Activated CD4-positive, CD25-positive, alpha-beta regulatory T cell (primary cell): ENCODE measurements at places on chromosomes 2 and 18.
A peak's percentile ranks its signal among the peaks of the same experiment; 100 is the strongest.

GRCh38 chr2:158487419-158487818 lies 30.7 kb downstream of the PKP4 start:
- no peak for DNase-seq

DNA sequence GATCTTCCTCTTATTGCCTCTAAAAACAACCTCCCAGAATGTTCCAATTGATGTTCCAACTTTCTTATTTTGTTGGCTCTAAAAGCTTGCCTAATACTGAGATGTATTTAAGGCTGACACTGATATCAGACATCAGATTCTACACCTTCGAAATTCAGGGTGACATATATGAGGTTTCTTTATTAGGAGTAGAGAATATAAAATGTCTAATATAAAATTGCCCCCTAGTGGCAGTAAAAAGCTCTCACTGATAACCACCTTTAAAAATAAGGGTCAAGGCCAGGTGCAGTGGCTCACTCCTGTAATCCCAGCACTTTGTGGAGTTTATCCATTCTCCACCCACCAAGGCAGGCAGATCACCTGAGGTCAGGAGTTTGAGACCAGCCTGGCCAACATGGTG lies 789.7 kb upstream of the SLC39A10 start:
- no peak for DNase-seq

DNA sequence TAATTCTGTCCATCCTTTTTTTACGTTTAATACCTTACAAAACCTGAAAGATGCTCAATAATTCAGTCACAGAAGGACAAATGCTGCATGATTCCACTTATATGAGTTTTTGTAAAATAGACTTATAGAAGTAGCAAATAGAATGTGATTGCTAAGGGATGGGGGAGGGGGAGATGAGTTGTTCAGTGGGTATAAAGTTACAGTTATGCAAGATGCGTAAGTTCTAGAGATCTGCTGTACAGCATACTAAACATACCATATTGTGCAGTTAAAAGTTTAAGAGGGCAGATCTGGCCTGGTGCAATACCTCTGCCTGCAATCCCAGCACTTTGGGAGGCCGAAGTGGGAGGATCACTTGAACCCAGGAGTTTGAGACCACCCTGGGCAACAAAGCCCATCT lies 78.8 kb downstream of the TET3 start:
- no peak for DNase-seq

DNA sequence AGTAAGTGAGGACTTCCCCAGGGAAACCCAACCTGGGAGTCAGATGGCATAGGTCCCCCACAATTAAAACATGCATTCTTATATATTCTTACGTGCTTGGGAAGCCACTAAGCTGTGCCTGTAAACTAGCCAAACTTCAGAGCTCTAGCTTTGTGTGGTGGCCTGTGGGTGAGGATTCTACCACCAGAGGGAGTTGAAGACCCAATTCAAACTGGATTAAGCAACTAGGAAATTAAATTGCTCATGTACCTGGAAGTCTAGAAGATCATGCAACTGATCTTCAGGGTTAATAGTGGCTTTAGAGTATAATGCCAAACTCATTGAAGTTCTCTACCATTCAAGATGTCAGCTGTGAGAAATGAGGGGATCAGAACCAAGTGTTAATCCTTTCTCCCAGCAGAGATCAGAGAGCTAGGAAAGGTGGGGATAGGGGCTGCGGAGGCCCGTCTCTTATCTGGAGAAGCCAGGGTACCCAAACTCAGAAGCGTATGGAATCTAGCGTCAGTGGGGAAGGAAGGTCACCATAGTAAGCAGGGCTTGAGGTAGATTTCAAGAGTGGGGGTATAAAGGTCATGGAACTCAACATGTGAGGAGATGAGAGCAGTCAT lies 53.2 kb upstream of the CCDC85A start:
- no peak for DNase-seq

DNA sequence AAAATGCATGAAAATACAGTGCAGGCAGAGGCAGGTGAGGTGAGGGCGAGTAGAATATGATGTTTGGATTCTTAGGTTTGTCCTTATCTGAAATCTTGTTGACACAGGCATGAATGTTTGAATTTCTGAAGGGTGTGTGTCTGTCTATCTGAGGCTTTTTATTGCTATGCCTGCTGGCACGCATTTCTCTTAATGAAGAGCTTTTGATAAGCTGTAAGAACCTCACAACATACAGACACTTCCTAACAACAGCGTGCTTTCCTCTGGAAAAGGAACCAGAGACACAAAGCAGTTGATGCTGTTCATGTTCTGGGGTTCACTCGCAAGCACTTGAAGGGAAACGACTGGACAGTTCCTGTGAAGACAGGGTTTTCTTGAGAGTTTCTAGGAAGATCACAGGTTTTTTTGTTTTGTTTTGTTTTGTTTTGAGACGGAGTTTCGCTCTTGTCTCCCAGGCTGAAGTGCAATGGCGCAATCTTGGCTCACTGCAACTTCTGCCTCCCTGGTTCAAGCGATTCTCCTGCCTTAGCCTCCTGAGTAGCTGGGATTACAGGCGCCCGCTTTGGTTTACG lies 33.3 kb upstream of the CABLES1 start:
- DNase-seq = no peak

- DNase-seq = peak; percentile 24
Measured at GRCh38 chr2:19868701-19869580, 32.8 kb downstream of the TTC32 start.

- DNase-seq = no peak
Measured at GRCh38 chr2:240427729-240428128, 7.7 kb upstream of the GPC1 start.

GRCh38 chr2:195468771-195469170 lies 188.3 kb upstream of the SLC39A10 start:
- DNase-seq = no peak

DNA sequence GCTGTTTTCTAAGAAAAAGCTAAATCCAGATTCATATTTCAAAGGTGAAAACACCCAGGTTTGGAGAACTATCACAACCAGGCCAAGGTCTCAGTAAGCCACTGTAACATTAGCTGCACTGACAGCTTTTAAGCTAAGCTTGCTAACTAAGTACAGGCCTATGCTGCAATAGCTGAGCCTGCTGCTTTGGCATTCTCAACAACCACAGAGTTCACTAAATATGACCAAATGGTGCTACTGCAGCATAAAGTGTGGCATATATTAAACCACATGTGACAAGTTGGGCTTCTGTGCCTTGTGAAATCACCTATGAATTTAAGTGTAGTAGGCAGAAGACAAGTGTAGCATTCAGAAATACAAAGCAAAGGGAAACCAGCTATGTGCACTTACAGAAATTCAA lies 206.7 kb downstream of the TCF4 start:
- no peak for DNase-seq

- DNase-seq = no peak
Measured at GRCh38 chr18:34550902-34551301, 159.2 kb upstream of the DTNA start.

- no peak for DNase-seq
Measured at GRCh38 chr2:34789169-34789568, 1190.1 kb upstream of the FAM98A start.

- DNase-seq = no peak
Measured at GRCh38 chr2:181806039-181806392, 85.5 kb upstream of the ITPRID2 start.

- no peak for DNase-seq
Measured at GRCh38 chr2:240911641-240912265, 5.6 kb downstream of the CROCC2 start.

DNA sequence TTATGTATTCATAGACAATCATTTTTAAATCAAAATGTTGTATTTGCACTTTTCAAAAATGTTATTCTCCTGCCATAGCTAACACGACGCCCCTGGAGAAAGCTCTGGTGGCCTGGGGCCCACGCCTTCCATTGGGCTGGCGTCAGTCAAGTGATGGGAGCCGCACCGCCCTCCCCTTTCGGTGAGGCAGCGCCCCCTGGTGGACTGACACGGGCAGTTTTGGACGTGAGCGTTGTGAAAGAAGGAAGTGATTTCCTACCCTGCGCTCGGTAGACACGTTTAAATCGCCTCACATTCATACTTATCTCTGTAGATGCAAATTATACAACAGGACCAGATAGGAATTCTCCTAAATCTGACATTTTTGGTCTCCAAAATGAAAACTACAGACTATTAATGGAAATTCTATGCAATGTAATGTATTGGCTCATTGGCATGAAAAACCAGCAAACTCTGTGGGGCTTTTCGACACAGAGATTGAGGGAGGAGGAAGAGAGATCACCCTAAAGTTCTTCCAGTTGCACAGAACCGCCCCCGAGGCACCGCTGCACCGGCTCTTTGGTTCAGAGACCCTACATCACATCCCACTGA lies 326.2 kb upstream of the SOX11 start:
- DNase-seq = no peak

DNA sequence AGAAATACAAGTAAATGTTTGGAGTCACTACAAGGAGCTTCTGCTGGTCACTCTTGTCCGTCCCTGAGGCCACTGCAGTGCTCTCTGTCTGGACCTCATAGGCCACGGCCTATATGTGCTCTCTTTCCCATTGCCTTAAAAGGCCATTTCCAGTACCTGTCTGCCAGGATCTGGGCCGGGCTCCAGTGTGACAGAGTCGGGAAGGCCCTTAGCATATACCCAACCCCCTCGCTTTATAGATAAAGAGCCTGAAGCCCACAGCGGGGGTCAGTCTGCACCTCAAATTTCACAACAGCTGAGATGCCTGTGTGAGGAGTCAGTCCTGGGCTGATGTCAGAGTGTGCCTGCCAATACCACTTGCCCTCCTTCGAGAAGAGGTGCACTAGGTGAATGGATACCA lies 39.9 kb downstream of the ADD2 start:
- no peak for DNase-seq

DNA sequence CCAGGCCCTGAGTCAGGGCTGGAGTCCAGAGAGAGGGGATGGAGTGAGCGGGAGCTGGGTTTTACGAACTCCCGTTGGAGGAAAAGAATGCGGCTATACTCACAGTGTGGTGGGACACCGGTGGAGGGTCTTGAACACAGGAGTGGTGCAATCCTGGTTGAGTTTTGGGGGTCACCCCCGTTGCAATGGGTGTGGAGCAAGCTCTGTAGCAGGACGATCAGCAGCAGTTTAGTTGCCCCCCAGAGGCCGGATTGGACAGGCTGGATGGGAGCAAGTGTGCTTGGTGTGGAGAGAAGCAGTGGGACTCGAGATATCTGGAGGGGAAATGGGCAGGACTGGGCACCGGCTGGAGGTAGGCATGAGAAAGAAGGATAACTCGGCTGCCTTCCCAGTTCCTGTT lies 72.3 kb upstream of the TWIST2 start:
- DNase-seq = no peak

DNA sequence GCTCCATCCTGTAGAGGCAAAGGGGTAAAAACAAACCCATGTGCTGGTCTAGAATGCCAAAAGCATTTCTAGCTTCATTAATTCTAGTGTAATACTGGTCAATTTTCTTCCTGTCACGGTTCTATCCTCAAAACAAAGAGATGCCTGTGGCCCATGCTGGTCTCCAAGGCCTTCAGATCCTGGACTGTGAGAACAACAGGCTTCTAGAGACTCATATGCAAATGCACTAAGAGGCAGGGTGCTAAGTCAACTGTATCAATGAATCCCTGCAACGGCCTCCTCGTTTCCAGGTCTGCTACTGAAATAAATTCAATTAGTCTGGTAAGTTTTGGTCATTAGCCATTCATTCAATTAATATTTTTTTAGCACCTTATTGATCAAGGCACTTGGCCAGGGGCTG lies 4.0 kb downstream of the IFT172 start:
- DNase-seq = no peak

- no peak for DNase-seq
Measured at GRCh38 chr2:47265158-47265557, 110.0 kb upstream of the STPG4 start.

DNA sequence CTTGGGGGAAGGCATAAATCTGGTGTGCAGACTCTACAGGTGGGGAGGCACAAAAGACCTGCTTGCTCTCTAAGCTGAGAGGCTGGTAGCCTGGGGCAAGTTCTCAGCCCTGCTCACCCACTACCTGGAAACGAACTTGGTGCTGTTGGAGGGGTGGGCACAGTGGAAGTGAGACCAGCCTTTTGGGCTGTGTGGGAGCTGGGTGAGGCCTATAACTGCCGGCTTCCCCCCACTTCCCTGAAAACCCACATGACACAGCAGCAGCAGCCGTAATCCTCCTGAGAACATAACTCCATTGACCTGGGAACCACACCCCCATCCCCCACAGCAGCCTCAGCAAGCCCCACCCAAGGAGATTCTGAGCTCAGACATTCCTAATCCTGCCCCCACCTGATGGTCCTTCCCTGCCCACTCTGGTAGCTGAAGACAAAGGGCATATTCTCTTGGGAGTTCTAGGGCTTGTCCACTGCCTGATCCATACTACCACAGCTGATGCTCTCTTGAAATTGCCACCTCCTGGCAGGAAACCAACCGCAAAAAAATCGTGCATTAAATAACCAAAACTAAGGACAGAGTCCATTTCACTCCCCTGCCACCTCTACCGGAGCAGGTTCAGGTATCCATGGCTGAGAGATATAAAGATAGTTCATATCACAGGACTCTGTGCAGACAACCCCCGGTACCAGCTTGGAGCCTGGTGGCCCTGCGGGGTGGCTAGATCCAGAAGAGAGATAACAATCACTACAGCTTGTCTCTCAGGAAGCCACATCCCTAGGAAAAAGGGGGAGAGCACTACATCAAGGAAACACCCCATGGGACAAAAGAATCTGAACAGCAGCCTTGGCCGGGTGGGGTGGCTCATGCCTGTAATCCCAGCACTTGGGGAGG lies 178.1 kb downstream of the NDUFA10 start:
- no peak for DNase-seq

DNA sequence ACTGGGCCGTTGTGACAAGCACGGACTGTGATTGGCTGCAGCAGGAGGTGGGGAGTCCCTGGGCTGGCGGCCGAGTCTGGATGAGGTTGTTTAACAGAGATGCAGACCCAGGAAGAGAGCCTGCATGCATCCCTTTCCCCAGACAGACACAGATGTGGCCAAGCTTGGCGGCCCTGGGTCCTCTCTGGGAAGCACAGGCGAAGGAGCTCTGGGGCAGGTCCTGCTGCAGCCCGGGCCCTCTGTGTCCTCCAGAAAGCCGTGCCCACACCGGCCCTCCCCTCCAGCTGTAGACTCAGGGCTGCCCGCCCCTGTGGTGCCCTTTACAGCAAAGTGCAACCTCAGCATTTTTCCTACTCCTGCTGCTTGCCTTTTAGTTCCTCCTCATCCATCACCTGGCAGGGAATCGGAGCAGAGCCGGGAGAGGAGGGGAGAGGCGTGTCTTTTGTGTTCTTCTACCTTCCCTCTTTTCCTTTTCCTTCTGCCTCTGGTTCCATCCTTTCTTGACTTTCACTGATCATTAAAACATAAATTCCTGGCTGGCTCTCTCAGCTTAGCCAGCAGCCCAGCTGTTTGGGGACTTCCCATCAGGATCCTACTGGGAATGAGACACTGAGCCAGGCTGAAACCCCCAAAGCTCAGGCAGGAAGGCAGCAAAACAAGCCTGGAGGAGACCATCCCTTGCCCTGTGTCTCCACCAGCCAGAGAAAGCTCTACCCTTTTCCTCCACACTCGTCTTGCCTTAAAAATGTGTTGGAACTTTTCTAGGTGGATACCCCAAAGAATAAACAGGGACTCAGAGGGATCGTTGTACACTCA lies 75.0 kb downstream of the CTIF start:
- no peak for DNase-seq

- DNase-seq = no peak
Measured at GRCh38 chr2:239814116-239814860, 210.9 kb downstream of the NDUFA10 start.

GRCh38 chr2:10338270-10339188 lies 35.8 kb downstream of the HPCAL1 start:
- DNase-seq = no peak
